ENCODE measurements at places on chromosomes 13 and 19.
A peak's percentile ranks its signal among the peaks of the same experiment; 100 is the strongest.

DNA sequence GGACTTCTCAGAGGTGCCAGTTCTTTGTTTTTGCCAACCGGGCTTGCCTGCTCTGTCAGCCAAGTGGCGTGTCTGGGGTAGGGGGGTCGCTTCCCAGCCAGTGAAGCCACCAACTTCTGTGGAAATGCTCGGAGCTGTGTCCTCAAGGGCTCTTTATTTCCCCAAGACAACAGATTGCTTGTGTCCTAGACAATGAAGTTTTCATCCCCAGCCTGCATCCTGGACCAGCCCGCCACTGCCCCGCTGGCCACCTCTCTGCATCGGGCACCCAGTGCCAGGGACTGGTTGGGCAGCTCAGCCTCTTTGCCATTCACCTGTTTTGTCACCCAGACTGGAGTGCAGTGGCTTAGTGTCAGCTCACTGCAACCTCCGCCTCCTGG, 3.7 kb downstream of the RAB11B start:
- DNase-seq, result no peak

GRCh38 chr19:42276821-42277220, 7.8 kb downstream of the CIC start:
- no peak for DNase-seq

- DNase-seq, result no peak
Observed at GRCh38 chr13:68199271-68199670, 969.1 kb upstream of the PCDH9 start.

DNA sequence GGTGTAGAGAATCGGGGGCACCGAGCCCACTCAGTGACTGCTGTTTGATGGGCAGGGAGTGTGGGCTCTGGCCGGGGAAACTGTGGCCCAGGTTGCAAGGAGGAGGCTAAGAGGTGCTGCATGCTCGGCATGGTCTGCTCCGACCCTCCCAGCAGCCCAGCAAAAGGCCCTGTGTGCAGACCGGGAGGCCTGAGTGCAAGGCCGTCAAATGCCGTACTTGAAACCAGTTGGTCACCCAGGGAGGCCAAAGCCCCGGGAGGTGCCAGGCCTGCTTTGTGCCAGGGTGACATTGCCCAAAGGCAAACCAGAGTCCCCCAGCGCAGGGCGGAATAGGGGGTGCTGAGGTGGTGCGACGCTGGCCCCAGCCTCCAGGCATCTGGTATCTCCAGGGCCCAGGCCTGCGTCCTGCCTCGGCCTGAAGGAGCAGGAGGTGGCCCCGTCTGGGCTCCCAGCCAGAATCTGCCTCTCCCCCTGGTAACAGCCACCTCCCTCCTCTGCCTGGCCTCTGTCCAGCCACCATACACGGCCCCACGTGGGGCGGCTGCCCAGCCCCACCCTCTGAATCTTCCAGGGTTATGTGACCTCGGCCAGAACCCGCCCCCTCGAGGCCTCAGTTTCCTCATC, 4.0 kb downstream of the PIK3R2 start:
- no peak for DNase-seq

DNA sequence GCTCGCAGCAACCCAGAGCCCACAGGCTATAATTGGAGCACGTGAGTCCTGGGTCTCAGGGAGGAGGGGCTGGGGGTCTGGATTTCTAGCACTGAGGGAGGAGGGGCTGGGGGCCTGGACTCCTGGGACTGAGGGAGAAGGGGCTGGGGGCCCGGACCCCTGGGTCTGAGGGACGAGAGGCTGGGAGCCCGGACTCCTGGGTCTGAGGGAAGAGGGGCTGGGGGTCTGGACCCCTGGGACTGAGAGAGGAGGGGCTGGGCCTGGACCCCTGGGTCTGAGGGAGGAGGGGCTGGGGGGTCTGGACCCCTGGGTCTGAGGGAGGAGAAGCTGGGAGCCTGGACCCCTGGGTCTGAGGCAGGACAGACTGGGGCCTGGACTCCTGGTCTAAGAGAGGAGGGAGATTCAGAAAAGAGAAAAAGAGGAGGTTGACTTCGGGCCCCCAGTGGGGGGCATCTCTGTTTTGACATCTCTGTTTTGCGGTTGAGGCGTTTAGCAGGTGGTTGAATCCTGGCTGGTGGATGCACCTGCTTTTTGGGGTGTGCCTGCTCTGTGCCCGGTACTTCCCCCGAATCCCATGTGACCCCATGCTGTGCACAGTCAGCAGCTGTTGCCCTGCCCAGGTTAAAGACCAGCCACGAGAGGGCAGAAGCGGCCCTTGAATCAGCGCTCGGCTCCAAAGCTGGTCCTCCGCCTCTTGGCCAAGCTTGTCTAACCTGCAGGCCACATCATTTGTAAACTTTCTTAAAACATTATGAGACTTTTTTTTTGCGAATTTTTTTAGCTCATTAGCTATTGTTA, 10.5 kb downstream of the PVR start:
- DNase-seq, result peak; percentile 85

DNA sequence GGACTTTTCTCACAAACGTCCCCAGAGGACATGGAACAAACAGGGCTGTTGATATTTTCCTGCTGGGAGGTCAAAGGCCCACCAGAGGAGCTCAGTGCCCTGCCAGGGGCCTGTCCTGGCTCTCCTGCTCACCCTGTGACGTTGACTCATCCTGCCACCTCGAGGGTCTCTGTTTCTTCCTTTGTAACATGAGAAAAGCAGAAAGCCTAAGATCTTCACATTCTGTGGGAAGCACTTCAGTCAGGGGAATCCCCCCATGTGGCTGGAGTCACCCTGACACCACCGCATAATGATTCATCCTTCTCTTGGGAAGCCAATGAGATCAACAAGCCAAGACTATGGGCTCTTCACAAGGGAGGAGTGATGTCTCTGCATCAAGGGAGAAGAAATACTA, 147.9 kb downstream of the KATNAL1 start:
- DNase-seq, result peak; percentile 30

GRCh38 chr19:1295169-1296012, 9.7 kb downstream of the EFNA2 start:
- DNase-seq, result peak; percentile 66

All from activated naive CD4-positive, alpha-beta T cell treated with anti-CD3 and anti-CD28 coated beads, Interleukin-2, amount 10 ng/mL, durations not matched to agents 7 days and 5 days (primary cell).